ENCODE measurements at places on chromosomes 1 and 21.
A peak's percentile ranks its signal among the peaks of the same experiment; 100 is the strongest.

DNA sequence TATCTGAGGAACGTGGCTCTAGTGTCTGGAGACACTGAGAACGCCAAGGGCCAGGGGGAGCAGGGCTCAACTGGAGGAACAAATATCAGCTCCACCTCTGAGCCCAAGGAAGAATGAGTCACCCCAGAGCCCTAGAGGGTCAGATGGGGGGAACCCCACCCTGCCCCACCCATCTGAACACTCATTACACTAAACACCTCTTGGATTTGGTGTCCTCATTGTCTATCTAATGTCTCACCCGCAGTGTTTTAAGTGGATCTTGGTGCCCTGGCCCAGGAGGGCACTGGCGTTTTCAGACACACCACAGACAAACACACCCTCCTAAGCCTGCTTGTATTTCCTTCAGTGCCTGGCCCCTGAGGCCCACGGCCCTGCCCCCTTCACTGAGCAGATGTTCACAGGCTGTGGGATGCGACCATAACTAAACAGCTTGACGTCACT, 2.2 kb upstream of the FALEC start:
- DNase-seq, result peak; percentile 43

DNA sequence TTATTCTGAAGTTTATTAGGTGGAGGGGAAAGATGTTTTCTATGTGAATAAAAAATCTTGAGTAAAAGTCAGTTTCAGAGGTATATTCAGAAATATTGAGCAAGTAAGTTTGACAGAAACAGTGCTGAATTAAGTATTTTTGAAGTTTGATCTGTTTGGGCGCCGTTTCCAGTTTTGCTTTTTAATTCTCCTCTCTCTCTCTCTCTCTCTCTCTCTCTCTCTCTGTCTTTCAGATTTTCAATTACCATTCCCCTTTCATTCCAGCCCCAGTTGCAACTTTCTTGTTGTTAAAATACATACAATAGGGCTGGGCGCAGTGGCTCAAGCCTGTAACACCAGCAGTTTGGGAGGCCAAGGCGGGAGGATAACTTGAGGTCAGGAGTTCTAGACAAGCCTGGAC, 24.0 kb downstream of the ADGRL2 start:
- no peak for DNase-seq

- DNase-seq, result no peak
These were observed 188.1 kb downstream of the TGFBR3 start for GRCh38 chr1:91697861-91698260.

DNA sequence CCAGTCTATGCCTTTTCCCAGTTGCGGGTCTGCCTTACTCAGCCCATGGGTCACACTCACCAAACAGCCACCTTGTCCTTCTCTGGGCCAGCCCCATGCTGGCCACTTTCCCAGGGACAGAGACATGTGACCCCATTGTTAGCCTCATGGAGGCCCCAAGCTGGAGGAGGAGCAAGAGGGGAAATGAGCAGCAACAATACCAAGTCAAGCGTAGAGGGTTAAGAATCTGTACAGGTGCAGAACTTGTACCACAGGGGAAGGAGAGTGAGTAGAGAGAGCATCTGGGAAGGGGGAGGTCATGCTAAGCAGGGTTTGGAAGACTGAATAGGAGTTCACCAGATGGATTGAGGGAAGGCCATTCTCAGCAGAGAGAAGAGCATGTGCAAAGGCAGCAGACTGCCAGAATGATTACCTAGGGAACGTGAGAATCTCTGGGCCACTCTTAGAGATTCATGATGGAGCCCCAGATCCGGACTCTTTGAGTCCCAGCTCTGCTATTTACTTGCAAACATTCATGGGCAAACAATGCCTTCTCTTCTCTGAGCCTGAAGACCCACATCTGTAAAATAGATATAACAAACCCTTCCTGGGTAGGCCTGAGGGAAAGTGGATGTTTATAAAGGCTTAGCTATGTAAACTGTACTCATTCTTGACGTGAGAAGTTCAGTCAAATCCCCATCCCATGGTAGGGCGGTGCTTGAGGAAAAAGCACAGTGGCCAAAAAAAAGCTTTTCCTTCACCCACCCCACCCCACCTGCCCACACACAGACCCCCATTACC, 2.8 kb upstream of the SLC2A1 start:
- DNase-seq, result peak; percentile 77

- peak; percentile 84 for DNase-seq
These were observed 2.8 kb upstream of the NUP210L start for GRCh38 chr1:154157520-154158306.

- no peak for DNase-seq
These were observed 44.0 kb downstream of the ATP6V1G3 start for GRCh38 chr1:198496216-198497143.

DNA sequence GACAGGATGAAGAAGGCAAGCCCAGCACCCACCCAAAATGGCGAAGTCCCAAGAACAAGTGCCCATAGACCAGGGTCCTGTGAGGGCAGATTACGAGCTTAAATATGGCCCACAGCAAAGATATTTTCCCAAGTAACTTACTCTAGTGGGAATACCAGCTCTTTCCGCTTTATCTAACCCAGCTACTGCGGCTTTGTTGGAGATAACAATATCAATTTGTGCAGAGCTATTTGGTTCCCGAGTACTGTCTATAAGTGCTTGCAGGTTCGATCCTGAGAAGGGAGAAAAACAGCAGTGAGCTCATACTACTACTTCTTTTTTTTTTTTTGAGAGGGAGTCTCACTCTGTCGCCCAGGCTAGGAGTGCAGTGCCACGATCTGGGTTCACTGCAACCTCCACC, 14.3 kb upstream of the DNAJC28 start:
- DNase-seq, result no peak

DNA sequence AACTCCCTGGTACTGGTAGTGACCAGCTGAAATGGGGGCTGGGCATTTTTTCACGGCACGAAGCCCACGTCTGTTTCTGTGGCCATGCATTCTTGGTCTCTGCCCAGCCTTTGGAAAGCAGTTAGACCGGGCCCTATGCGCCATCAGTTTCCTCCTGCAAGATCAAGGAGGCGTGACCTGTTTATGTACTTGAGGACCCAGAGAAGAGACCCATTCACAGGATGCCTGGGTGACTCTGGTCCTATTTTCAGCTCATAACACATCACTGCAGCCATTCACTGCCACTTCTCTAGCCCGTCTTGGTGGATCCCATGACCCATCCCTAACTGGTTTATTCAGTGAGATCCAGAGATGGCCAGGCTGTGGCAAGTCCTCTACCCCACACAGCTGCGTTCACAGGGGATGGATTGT, 70.4 kb downstream of the SPSB1 start:
- DNase-seq, result no peak

DNA sequence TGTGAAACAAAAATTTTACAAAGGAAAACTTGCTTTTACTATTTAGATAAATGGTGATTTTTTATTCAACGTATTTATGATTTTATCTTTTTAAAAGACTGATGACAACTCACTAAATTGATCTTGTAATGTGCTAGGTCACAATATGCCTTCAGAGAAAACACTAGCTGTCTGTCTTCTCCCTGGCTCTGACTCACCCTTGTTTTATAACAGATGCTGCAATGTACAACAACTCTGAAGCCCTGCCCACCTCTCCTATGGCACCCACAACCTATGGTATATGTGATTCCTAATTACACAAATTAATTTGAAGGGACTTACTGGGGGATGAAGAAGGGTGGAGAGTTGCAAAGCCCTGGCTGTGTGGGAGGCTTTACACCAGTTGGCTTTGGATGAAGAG, 24.7 kb upstream of the HSD17B7 start:
- DNase-seq, result no peak

- no peak for DNase-seq
These were observed 25.6 kb upstream of the ENO1 start for GRCh38 chr1:8903908-8904650.

GRCh38 chr1:98048244-98048643, 127.4 kb upstream of the DPYD start:
- DNase-seq, result no peak

GRCh38 chr1:219279017-219279770, 105.5 kb downstream of the LYPLAL1 start:
- DNase-seq, result no peak

GRCh38 chr1:90348934-90349333, 354.0 kb downstream of the ZNF326 start:
- no peak for DNase-seq

- no peak for DNase-seq
These were observed 105.0 kb downstream of the SIM2 start for GRCh38 chr21:36803816-36804439.

- DNase-seq, result no peak
These were observed 9.2 kb upstream of the GADD45A start for GRCh38 chr1:67675800-67676199.

GRCh38 chr1:16621300-16621658, 7.9 kb upstream of the NBPF1 start:
- DNase-seq, result no peak

GRCh38 chr21:37424396-37424795, 57.8 kb downstream of the DYRK1A start:
- no peak for DNase-seq

DNA sequence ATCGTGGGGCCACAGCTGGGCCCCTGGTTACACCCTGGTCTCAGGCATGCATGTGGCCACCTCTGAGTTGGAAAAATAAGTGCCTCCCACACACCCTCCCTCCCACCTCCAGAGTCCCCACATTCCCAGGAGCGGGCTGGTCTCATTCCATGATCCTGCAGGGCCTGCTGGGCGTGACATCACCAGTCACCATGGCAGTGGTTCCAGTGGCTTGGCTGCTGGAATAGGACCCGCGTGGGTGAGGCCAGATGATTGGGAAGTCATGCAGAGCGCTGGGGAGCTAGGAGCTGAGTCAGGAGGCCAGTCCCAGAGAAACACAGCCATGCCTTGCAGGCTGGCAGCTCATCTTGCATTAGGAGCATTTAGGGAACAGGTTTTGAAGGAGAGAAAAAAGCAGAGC, 125.4 kb upstream of the TMEM51 start:
- no peak for DNase-seq

DNA sequence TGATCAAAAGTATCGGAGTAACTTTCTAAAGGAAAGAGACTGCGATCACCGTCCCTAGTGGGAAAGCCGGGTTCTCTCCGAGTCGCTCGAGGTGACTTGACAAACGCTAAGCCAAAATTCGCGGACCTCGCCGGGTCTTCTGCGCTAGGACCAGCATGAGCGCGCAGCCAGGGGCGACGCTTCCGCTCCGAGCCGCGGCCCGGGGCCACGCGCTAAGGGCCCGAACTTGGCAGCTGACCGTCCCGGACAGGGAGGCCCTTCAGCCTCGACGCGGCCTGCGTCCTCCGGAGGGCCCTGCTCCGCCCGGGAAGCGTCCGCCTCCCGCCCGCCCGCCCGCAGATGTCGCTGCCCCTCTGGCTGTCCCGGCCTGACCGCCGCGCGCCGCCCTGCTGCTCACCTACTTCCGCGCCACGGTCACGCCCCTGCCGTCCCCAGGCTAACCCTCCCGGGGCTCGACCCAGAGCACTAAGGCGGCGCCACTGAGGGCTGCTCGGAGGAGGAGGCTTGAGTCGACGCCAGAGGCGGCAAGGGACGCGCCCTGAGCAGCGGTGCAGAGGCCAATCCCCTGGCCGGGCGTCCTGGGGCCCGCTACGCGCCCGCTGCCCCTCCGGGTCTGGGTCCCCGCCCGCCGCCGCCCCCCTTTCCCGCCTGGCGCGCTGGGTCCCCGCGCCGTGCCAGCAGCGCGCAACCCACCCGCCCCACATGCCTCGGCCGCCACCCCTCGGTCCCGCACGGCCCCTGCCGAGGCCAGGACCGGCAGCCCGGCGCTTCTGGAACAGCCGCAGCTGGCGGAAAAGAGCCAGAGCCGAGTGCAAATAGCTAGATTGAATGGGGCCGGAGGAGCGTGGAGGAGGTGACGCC, 896 bp upstream of the DUSP10 start:
- peak; percentile 81 for DNase-seq

- DNase-seq, result no peak
These were observed 7.0 kb downstream of the ERI3 start for GRCh38 chr1:44348061-44348485.

DNA sequence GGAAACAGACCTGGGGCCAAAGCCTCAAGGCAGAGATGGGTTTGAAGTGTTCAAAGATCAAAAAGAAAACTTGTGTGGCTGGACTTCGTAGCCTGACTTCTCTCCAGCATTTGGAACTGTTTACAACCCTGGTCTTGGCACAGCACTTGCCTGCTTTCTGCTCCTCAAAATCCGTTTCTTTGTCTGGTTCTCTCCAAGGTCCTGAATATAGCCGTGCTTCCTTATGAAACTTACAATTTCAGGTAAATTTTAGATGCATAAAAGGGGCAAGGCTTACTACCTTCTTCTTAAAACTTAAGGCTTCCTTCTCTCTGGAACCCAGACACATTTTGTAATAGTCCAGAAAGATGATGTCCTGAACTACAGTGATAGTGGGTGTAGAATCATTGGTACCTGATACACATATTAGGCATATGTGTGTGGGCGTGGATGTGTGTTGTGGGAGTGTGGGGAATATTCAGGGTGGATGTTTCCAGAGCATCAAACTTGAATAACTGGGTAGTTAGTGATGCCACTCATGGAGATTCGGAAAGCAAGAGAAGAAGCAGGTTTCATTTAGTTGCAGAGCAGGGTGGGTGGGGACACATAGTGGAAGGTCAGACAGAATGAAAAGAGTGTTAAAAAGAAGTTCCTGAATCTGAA, 26.4 kb upstream of the FAM78B start:
- no peak for DNase-seq

DNA sequence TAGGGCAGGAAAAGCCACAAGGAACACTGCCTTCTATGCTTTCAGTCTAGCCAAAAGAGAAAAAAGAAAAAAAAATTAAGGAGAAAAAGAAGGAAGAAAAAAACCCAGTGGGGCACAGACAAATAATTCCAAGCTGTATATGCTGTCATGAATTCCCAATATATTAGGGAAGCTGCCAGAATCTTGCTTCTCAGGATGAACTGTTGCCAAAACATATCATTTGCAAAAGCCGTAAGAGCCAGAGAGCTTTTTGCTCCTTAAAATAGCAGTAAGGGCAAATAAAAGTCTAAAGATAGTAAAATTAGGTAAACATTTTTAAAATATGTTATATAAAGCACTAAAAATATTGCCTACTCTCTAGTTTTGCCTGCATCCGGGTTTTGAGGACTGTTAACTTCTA, 52.1 kb downstream of the PGM1 start:
- no peak for DNase-seq

DNA sequence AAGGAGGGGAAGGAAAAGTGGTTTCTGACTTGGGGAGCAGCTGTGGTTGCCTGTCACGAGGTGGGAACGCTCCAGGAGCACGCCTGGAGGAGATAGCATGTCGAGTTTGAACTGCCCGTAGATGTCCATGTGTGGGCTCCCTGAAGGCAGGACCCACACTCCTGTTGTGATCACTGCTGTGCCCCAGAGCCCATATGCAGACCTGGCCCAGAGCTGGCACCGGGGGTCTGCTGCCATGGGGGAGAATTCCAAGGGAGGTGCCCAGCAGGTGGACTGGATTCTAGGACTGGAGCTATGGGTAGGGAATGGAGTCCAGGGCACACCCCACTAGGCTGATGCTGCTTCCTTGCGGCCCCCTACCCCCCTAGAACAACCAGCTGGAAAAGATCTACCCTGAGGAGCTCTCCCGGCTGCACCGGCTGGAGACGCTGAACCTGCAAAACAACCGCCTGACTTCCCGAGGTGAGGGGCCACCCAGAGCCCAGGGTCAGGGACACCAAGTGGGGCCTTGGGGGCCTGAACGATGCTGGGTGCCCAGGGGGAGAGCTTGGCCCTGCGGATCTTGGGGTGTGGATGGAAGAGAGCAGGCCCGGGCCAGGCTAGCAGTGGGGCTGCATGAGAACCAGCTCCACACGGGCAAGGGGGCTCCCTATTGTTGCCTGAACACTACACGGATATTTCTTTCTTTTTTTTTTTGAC, 9.3 kb downstream of the PODN start:
- no peak for DNase-seq

GRCh38 chr1:211828584-211829342, 1.8 kb downstream of the LPGAT1 start:
- DNase-seq, result no peak
